Stomach (tissue), 19 donors: ENCODE measurements at places on chromosomes 4 and X. TPM values are rescaled to one million over a fixed set of nuclear protein-coding genes. Genes with fewer than 3 reads are reported as not detected.

- DNase-seq = no peak
Observed at GRCh38 chr4:100041646-100042045, 91.6 kb upstream of the H2AZ1 start.

DNA sequence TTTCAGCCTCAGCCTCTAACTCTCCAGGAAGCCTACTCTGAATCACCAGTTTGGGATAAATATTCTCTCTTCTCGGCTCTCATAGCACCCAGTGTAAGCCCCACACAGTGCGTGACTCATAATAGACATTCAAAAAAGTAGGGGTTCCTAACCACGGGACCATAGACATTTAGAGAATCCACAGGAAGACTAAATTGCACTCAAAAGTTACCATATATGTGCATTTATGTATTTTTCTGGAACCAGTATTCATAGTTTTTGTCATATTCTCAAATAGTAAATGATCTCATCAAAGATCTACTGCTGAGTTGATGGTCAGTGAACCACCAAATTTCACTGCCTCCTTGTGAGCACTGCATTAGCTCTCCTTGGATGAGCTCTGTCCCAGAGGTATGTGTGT, 625.7 kb downstream of the SMARCA1 start:
- DNase-seq = no peak

- DNase-seq = peak; percentile 90
Observed at GRCh38 chr4:1511441-1512041, 105.3 kb upstream of the NKX1-1 start.

DNA sequence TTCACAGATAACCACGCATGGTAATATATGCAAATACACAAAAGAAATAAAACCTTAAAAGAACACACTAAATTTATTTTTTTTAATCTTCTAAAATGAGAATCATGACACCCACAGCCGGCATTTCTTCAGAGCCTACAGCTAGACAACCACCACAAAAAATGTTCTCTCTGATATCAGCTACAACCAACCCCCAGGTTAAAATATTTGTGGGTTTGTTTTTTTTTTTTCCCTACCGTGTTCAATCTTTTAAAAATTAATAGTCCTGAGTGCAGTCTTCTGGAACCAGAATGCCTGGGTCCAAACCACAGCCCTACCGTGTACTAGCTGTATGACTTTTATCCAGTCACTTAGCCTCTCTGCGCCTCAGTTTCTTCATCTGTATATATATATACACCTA, 36.0 kb downstream of the MAML3 start:
- no peak for DNase-seq

The CSAG3 gene
- total RNA-seq = not detected

The TMEM128 gene
- total RNA-seq = 19.6 TPM

DNA sequence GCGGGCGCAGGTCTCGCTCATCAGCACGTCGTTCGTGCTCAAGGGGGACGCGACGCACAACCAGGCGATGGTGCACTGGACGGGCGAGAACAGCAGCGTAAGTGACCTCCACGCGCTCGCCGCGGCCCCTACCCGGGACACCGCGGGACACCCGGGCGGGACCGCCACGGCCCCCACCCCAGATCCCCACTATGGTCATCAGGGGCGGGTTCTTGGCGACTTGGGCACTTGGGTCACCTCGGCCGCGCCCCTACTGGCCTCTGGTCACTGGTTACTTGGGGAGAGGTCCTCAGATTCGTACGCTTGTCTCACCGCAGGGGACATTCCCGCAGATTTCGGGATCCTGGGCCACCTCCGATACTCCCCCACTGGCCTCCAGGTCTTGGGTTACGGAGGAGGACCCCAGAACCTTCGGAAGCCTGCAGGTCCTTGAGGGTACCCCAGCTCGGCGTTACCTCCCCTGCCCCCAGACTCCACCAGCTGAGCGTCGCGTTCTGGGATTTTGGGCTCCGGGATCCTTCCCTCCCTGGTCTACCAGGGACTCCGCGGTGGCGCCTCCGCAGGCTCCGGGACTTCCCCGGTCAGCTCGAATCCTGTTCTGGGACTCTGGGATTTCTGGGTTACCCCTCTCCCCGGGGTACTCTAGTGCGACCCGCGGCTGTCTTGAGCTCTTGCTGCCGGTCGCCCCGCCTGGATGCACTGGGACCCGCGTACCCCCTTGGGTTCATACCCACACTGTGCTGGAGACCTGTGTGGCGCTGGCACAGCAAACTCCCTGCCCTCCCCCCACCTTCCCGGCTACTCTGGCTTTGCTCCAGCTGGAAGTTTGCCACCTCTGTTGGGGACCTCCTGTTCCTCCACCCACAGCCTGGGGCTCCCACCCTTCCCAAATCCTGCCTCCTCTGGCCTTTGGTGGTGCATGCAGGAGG, 956 bp downstream of the SORCS2 start:
- DNase-seq = no peak

DNA sequence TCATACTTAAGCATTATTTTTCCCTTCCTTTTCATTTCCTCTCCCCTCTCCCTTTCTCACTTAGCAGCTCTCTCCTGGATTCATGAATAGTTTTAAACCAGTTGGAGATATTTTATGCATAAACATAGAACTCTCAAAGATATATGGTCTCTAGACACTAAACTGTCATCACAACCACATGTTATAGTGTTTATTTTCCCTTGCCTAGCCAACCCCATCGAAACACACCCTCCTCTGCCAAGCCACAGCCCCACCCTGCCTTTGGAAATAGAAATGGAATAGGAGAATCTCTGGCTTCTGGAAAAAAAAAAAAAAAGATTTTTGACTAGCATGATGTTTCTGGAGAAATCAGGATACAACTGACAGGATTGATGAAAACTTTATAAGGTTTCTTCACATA, 64.8 kb upstream of the RBPJ start:
- no peak for DNase-seq

The RBMX gene
- total RNA-seq = 68.1 TPM

DNA sequence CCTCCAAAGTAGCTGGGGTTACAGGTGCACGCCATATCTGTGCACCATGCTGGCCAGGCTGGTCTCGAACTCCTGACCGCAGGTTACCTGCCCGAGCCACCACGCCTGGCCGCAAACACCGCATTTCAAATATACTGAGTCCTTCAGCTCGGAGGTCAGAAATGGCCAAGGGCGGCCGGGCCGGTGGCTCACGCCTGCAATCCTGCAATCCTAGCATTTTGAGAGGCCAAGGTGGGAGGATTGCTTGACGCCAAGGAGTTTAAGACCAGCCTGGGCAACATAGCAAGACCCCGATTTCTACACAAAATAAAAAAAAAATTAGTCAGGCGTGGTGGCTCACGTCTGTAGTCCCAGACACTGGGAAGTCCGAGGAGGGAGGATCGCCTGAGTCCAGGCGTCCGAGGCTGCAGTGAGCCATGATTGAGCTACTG, 71.9 kb upstream of the PPP2R3B start:
- DNase-seq = no peak

- no peak for DNase-seq
Observed at GRCh38 chrX:109831326-109831985, 98.4 kb upstream of the ACSL4 start.

DNA sequence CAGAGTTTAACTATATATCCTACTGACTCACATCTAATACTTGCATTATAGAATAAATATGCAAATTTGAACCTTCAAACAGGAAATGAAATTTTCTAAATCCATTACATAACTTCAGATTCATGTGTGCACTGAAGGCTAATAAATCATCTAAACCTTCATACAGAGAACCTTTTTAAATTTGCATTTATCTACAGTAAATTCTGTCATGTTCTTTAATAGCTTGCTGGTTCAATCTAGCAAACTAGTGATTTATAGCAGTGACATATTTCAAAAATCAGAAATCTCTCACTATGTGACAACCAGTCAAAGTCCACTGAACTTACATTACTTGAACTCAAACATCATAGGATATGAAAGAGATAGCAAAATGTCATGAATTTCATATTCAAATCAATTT, 65.1 kb downstream of the LRBA start:
- no peak for DNase-seq

The NAP1L3 gene
- total RNA-seq = 3.9 TPM

The FAT4 gene
- 7.6 TPM for total RNA-seq

DNA sequence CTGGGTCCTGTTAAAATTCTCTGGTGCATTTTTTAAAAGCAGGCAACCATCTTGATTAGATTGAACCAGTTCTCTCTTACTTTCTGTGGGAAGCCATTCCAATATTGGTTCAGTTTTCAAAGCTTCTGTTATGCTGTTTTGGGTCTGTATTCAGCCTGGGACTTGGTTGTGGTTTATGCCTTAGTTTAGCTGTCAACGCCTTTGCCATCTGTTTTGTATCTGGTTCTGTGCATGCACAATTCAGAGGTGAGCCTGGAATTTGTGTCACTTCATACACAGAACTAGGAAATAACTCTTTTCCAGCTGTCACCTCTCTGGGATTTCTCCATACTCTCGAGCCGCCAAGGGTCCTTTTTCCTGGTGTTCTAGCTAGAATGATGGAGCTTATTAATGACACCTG, 46.2 kb downstream of the STAP1 start:
- DNase-seq = no peak

The RPA4 gene
- 4.8 TPM for total RNA-seq

The FREM3 gene
- not detected for total RNA-seq

DNA sequence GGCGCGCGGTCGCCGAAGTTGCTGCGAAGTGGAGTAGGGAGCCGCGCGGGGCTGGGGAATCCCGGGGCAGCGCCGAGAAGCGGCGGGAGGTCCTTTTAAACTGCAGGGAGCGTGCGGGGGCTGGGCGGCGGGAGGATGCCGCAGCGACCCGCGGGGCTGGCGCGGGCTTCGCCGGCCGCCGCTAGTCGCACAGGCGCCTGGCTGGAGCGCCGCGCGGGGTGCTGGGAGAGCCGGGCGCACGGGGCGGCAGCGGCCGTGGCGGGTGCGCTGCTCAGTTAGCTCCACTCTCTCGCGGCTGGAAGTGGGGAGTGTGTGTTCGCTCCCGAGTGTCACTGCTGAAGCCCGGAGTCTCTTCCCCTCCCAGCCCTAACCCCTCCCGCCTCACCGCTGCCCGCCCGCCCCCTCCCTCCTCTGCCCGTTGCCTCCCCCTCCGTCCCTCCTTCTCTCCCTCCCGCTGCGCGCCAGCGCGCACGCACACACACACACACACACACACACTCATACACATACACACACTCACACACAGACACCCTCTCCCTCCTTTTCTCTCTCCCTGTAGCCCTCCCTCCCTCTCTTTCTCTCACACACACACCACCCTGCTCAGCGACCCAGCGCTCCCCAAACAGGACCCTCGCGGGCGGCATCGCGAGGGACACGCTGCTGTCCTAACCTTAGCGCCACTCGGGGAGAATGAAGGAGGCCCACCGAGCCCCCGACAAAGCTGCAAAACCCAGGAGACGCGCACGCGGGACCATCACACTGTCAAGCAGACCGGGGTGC, at the start of gene NDNF:
Gene NDNF, minus strand, starts transcription at position 312 of the 780 bp plus-strand sequence. CDS start 26,698 bp downstream, outside the sequence.
- no peak for DNase-seq

GRCh38 chr4:38273407-38273806, 313.2 kb downstream of the PTTG2 start:
- no peak for DNase-seq

- peak; percentile 44 for DNase-seq
Observed at GRCh38 chr4:123520325-123520724, 123.7 kb downstream of the SPRY1 start.
